Hematopoietic multipotent progenitor cell (in vitro differentiated cells): ENCODE measurements at places on chromosomes 1 and 21. TPM values are rescaled to one million over a fixed set of nuclear protein-coding genes. Genes with fewer than 3 reads are reported as not detected.

GRCh38 chr1:94335950-94336349, 82.2 kb upstream of the ABCD3 start:
- no peak for DNase-seq

DNA sequence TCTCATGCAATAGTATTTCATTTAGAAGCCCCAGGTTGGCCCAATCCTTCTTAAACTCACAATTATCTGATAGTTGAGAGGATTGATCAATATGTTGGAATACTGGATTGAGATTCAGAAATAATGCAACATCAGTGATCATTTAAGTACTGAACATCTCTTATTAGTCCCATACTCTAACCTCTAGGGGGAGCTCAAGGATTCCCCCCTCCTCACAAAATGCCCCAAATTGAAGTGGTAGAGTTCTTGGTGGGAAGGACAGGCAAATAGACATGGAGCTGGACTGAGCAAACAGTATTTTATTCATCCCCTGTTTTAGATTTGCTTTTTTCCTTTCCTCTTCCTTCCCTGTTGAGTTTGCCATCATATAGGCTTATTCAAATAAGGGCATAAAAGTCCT, 62.8 kb downstream of the NGF start:
- DNase-seq: peak; percentile 17

DNA sequence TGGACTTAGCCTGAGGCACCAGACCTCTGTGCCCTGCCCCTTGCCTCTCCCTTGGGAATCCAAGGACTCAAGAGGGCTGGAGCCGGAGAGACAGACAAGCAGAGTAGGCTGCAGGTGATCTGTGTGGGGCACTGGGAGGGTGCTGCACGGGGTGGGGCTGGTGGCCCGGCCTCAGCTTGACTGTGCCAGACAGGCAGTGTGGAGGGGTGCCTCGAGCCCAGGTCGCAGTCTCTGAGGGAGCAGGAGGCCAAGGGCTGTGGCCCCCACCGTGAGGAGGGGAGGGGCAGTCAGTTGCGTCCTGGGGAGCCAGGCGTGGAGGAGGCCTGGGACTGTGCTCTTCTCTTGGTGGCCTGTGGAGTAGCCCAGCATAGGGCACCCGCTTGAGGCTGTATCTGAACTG, 4.0 kb downstream of the GABRD start:
- DNase-seq: no peak

SLC25A34 gene
- total RNA-seq: 1.3 TPM

OPRD1 gene
- total RNA-seq: not detected

EPHA10 gene
- under 0.01 TPM for total RNA-seq
